Liver (tissue), 10 donors: ENCODE measurements at places on chromosomes 7 and 10.

DNA sequence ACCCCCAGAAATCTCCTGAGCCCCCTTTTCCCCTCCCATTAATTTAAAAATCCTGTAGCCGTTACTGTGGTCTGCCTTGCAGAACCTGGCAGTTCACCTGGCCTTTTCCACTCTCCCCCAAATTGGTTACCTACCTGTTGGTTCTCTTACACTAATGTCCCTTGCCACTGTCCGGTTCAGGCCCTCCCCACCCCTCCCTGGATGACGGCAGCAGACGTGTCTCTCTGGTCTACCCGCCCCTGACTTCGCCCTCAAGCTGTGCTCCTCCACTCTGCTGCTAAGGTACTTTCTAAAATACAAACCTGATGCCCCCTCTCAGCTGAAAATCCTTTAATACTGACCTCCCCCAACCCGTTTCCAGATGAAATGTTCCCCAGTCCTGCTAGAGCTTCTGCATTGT is 15.6 kb upstream of the SH3PXD2A start:
- no peak overlapping the region for H3K27ac ChIP-seq
- no peak overlapping the region for H3K4me3 ChIP-seq
- no peaks in the 10 kb centered on the region for H3K36me3 ChIP-seq
- no peaks in the 10 kb centered on the region for H3K27me3 ChIP-seq

GRCh38 chr7:105346593-105347322 is 42.0 kb downstream of the SRPK2 start:
- no peaks in the 10 kb centered on the region for H3K27me3 ChIP-seq
- H3K36me3 ChIP-seq: no peaks in the 10 kb centered on the region
- H3K27ac ChIP-seq: no peak overlapping the region

DNA sequence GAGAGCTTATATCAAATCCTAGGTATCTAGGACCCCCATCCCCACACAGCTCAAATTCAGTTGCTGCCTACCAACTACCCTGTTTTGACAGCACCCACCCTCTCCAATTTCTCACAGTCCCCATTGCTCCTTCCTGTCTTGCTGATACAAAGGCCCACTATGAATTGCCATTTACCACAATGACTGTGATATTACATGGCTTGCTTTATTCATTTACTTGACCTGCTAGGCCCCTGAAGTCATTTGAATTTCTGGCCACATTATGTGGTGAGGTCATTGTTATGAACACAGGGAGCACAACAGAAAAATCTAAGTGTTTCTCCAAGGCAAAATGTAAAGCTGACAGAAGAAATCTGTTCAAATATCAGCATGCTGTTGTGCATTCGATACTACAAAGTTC is 101.4 kb downstream of the PPP1R17 start:
- no peak overlapping the region for H3K4me3 ChIP-seq
- no peaks in the 10 kb centered on the region for H3K27me3 ChIP-seq
- H3K36me3 ChIP-seq: no peaks in the 10 kb centered on the region
- no peak overlapping the region for H3K27ac ChIP-seq
- no peak for DNase-seq

GRCh38 chr10:61283481-61284221 is 169.5 kb downstream of the TMEM26 start:
- H3K27me3 ChIP-seq: peaks cover 3% of the 10 kb centered on the region
- no peak overlapping the region for H3K4me3 ChIP-seq
- H3K27ac ChIP-seq: no peak overlapping the region

GRCh38 chr7:45000093-45001032 is at the start of gene CCM2:
TSS of gene CCM2 (plus strand) at chr7:45000201. CDS start at chr7:45000334, 133 bp downstream.
- DNase-seq: no peak
- no peaks in the 10 kb centered on the region for H3K36me3 ChIP-seq

DNA sequence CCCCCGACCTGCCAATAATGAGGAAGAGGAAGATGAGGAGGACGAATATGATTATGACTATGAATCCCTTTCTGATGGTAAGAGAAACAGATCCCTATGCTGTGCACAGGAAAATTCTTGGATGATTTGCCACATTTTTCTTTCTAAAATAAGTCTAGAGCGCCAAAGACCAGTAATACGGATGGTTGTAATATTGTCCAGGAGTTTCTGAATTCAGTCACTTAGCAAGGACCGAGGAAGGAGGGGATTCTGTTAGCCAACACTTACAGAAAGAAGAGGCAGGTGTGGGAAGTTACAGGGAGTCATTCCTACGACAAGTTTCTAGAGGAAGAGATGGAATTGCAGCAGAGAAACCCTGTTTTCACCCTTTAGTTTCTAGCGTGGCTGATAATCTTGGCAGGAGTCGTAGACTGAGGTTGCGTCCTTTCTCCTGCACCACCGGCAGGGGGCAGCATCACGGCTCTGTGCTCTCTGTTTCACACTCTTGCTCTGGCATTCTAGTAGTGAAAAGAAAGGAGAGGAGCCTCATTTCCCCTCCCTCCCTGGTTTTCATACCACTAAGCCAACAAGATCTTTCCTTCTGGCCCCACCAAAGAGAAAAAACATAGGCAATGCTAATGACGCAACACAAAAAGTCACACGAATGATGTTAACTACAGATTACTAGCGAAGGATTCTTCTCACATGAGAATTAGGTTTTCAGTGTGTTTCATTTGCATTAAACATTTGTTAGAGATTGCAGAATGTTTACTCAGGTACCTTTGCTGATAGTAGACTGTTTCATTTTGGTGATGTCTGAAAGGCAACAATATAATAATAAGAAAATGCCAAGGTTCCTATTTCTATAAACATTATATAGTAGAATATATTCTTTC is 82.7 kb downstream of the NOC3L start:
- no peaks in the 10 kb centered on the region for H3K27me3 ChIP-seq
- peaks cover 6% of the 10 kb centered on the region for H3K4me1 ChIP-seq
- H3K27ac ChIP-seq: no peak overlapping the region
- peak; percentile 74 for DNase-seq

- H3K4me3 ChIP-seq: no peak overlapping the region
- no peaks in the 10 kb centered on the region for H3K4me1 ChIP-seq
- DNase-seq: no peak
- H3K36me3 ChIP-seq: peaks cover 72% of the 10 kb centered on the region
- H3K27ac ChIP-seq: no peak overlapping the region
Measured at GRCh38 chr10:5155951-5156350, 29.0 kb downstream of the AKR1C8 start.

- H3K4me3 ChIP-seq: no peak overlapping the region
- H3K4me1 ChIP-seq: no peaks in the 10 kb centered on the region
- no peak overlapping the region for H3K27ac ChIP-seq
- no peak for DNase-seq
Measured at GRCh38 chr7:22159341-22159740, 197.6 kb downstream of the RAPGEF5 start.

GRCh38 chr7:114924038-114924712 is 2.3 kb downstream of the MDFIC start:
- H3K4me1 ChIP-seq: peaks cover 1% of the 10 kb centered on the region
- no peak for DNase-seq
- H3K4me3 ChIP-seq: peak overlapping the region; percentile 89
- no peaks in the 10 kb centered on the region for H3K36me3 ChIP-seq
